ENCODE measurements at places on chromosomes 11 and 22. TPM values are rescaled to one million over a fixed set of nuclear protein-coding genes. Genes with fewer than 3 reads are reported as not detected.

Gene MUC6
- not detected for total RNA-seq

Gene CARD18
- not detected for total RNA-seq

GRCh38 chr11:110992481-110992880 lies 253.0 kb upstream of the POU2AF2 start:
- no peak overlapping the region for H3K4me3 ChIP-seq
- H3K27ac ChIP-seq, result no peak overlapping the region
- no peak for DNase-seq
- H3K4me1 ChIP-seq, result no peaks in the 10 kb centered on the region

DNA sequence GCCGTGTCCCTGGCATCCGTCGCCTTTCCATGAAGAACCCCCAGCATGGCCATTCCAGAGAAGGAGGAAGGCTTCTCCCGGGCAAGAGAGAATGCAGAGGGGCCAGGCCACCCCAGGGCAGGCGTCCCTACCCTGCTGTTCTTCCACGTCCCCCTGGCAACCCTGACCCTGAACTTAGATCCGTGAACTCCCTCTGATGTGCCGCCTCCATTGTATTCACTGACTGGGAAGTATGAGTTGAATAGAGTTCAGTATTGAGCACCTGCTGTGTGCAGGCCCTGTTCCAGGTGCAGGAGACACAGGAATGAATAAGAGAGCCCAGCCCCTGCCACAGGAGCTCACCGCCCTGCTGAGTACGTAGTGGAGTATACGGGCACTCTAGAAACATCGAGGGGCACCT lies 29.1 kb upstream of the RELT start:
- no peak overlapping the region for H3K4me3 ChIP-seq
- no peaks in the 10 kb centered on the region for H3K36me3 ChIP-seq
- H3K27me3 ChIP-seq, result no peaks in the 10 kb centered on the region
- no peak for DNase-seq
- no peak overlapping the region for H3K27ac ChIP-seq
- H3K4me1 ChIP-seq, result no peaks in the 10 kb centered on the region

GRCh38 chr22:48490500-48491411 lies 1336.9 kb downstream of the BRD1 start:
- no peak for DNase-seq
- no peak overlapping the region for H3K27ac ChIP-seq
- H3K36me3 ChIP-seq, result no peaks in the 10 kb centered on the region
- H3K4me3 ChIP-seq, result no peak overlapping the region
- peaks cover 62% of the 10 kb centered on the region for H3K27me3 ChIP-seq
- no peaks in the 10 kb centered on the region for H3K4me1 ChIP-seq

- peak; percentile 68 for DNase-seq
- H3K4me3 ChIP-seq, result peak overlapping the region; percentile 96
- H3K4me1 ChIP-seq, result peaks cover 31% of the 10 kb centered on the region
- H3K36me3 ChIP-seq, result peaks cover 6% of the 10 kb centered on the region
- peak overlapping the region; percentile 79 for H3K27ac ChIP-seq
These were observed 767 bp downstream of the SLC43A1 start for GRCh38 chr11:57514538-57515331.

DNA sequence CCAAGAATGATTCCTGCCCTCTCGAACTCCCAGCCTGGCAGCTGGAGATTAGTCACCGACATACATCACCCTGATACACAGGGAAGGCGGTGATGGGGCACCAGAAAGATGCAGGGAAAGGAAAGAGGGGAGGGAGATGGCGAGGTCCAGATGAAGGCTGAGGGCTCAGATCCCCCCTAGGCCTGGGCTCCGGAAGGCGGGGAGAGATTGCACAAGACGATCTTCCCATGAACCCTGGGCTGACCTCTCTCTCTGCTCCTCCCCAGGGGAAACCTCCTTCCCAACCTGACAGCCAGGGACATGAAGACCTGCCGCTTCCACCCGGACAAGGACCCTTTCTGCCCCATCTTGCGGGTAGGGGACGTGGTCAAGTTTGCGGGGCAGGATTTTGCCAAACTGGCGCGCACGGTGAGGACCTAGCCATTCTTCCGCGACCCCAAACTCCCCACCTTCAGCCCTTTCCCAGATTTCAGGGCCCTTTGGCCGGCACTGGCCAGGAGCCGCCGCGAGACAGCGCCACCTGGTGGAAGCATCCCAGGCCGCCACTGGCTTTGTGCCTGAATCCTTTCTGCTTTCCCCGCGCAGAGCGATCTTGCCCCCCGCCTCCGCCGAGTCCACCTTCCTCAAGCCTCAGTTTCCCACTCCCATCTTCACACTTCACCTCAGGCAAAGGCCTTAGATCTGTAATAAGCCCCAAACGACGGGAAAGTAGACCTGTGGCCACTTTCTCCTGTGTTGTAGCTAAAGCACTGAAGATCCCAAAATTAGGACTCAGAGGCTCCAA lies 11.5 kb downstream of the P2RX3 start:
- H3K4me3 ChIP-seq, result no peak overlapping the region
- DNase-seq, result peak; percentile 73
- no peaks in the 10 kb centered on the region for H3K36me3 ChIP-seq
- no peak overlapping the region for H3K27ac ChIP-seq
- peaks cover 5% of the 10 kb centered on the region for H3K27me3 ChIP-seq

GRCh38 chr11:69371731-69372588 lies 78.0 kb downstream of the MYEOV start:
- peak; percentile 1 for DNase-seq
- H3K27me3 ChIP-seq, result no peaks in the 10 kb centered on the region
- no peaks in the 10 kb centered on the region for H3K4me1 ChIP-seq
- no peaks in the 10 kb centered on the region for H3K36me3 ChIP-seq

DNA sequence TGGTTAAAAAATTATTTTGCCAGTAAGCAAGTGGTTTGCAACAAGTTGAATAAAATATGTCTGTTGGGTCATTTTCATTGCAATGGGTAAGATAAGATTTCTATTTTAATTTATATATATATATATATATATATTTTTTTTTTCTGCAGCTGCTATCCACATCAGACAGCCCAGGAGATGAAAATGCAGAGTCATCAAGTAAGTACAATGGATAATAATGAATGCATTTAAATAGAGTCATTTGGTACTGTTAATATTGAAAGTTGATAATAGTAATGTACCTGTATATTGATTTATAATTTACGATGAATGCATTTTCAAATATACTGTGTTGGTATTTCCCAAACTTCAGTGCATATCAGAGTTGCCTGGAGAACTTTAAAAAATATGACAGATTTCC lies 11.5 kb downstream of the BIRC3 start:
- no peak for DNase-seq
- no peaks in the 10 kb centered on the region for H3K27me3 ChIP-seq
- no peak overlapping the region for H3K27ac ChIP-seq
- H3K4me1 ChIP-seq, result peaks cover 45% of the 10 kb centered on the region

DNA sequence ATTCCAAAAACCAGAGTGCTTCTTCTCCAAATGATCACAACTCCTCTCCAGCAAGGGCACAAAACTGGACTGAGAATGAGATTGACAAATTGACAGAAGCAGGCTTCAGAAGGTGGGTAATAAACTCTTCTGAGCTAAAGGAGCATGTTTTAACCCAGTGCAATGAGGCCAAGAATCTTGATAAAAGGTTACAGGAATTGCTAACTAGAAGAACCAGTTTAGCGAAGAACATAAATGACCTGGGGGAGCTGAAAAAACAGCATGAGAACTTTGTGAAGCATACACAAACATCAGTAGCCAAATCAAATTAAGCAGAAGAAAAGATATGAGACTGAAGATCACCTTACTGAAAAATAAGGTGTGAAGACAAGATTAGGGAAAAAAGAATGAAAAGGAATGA lies 15.5 kb downstream of the OR52M1 start:
- H3K27me3 ChIP-seq, result peaks cover 13% of the 10 kb centered on the region
- no peak overlapping the region for H3K27ac ChIP-seq
- no peaks in the 10 kb centered on the region for H3K4me1 ChIP-seq
- no peak for DNase-seq
- H3K36me3 ChIP-seq, result no peaks in the 10 kb centered on the region
- no peak overlapping the region for H3K4me3 ChIP-seq

DNA sequence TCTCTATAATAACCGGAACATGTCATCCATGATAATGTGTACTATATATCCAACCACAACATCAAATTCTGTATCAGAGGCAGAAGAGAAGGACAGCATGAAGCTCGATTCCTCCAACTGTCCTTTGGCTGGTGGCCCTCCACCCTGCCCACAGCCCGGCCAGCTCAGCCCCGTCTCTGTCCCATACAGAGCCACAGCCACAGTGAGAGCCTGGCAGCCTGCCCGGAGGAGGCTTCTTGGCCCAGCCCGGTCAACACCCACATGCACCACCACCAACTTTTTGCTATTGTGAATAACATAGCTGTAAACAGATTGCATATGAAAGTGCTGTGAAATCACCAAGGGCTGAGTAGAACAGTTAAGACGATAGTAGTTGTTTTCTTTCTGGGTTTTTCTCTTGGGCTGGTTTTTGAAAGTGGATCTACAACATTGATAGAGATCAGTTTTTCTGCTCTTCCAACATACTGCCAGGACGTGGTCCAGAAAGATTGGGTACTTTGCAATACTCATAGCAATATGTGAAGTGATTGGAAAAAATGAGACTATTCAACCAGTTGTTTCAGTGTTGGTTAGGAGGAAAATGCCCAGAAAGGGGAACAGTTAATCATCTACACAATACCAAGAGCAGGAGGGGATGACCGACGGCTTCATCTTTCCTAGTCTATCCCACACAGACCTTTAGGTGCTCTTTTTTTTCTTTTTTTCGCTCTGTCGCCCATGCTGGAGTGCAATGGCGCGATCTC lies 6.9 kb upstream of the TUBA8 start:
- H3K27me3 ChIP-seq, result peaks cover 6% of the 10 kb centered on the region
- peak overlapping the region; percentile 63 for H3K27ac ChIP-seq
- peaks cover 64% of the 10 kb centered on the region for H3K36me3 ChIP-seq
- H3K4me1 ChIP-seq, result peaks cover 48% of the 10 kb centered on the region
- H3K4me3 ChIP-seq, result no peak overlapping the region

DNA sequence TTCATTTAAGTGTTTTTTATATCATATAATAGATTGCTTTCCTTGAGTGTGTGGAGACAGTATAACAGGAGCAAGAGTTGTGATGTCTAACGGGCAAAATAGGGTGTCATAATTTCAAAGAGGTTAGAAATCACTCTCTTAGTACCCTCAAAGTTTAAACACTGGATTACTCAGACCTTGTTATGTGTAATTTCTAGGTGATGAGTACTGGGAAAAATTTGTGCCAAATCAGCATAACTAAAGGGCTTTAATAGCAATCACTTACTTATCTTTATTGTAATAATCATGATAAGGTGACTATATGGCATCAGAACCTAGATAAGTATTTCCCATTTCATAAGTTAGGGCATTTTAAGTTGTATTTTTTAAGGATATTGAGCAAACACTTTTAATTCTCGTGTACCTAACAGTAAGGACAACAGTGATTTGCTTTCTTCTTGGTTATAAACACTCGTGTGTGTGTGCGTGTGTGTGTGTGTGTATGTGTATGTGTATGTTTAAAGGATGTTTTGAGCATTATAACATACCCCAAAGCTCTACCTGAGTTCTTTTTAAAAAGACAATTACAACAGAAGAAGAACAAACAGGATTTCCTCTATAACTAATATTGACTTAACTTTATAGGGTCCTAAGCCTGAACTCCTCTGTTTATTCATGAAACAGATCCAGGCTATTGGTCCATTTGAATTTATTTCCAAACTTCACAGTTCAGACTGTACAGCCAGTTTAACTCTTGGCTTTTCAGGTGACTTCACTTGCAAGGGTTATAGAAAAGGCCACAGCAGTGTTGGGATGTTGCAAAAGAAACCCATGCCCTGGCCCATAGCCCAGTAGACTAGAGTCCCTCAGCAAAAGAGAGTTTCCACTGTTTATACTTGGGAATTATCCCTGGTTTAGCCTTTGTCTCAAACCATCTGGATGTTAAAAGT lies 23.7 kb upstream of the PDE3B start:
- no peak for DNase-seq
- H3K27me3 ChIP-seq, result no peaks in the 10 kb centered on the region
- no peak overlapping the region for H3K4me3 ChIP-seq
- H3K4me1 ChIP-seq, result peaks cover 25% of the 10 kb centered on the region
- H3K36me3 ChIP-seq, result peaks cover 9% of the 10 kb centered on the region
- H3K27ac ChIP-seq, result no peak overlapping the region

DNA sequence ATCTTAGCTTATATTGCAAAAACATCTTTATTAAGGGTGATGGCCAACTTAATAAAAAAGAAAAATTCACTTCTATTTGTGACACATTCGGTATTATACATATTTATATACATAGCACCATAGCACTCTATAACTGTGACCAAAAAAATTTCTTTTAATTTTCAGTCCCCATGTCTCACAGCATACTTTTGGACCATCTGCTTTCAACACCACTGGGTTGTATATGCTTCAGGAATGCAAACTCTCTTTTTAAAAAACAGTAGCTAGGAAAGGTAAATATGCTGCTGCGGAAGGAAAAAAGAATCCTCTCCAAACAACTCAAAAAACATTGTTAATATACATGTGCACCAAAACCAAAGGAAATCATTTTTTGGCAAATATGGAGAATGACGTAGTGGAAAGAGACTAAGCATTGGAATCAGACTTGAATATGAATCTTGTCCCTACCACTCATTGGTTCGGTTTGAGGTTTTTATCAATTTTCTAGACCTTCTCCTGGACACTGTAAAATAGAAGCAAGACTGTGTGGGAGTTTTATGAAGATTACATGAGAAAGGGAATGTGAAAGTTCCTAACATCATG lies 227.9 kb downstream of the BLID start:
- no peaks in the 10 kb centered on the region for H3K36me3 ChIP-seq
- no peak overlapping the region for H3K4me3 ChIP-seq
- no peaks in the 10 kb centered on the region for H3K27me3 ChIP-seq
- H3K4me1 ChIP-seq, result no peaks in the 10 kb centered on the region
- H3K27ac ChIP-seq, result no peak overlapping the region
- no peak for DNase-seq

DNA sequence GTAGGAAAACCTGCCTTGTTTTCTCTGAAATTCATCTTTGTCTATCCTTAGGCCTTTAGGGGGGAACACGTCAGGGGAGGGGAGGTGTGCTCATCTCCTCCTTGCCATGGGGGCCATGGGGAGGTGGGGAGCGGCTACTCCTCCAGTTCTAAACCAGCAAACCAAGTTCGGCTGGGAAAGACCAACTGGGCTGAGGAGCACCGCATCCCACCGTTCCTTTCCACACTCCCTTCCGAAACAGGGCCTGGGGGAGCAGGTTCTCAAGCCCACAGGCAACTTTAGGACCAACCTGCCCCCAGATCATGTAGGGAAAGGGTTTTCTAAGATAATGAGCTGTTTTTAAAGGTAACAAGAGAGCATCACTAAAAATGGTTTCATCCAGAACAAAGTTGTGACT lies 77.5 kb upstream of the PITPNB start:
- no peaks in the 10 kb centered on the region for H3K36me3 ChIP-seq
- H3K4me3 ChIP-seq, result no peak overlapping the region
- no peaks in the 10 kb centered on the region for H3K4me1 ChIP-seq
- no peak overlapping the region for H3K27ac ChIP-seq
- H3K27me3 ChIP-seq, result no peaks in the 10 kb centered on the region
